Esophagus squamous epithelium (tissue), 5 donors: ENCODE measurements at places on chromosomes 7 and 10. TPM values are rescaled to one million over a fixed set of nuclear protein-coding genes. Genes with fewer than 3 reads are reported as not detected.

- H3K4me1 ChIP-seq, result no peaks in the 10 kb centered on the region
- H3K4me3 ChIP-seq, result no peak overlapping the region
- H3K36me3 ChIP-seq, result no peaks in the 10 kb centered on the region
- H3K27ac ChIP-seq, result peak overlapping the region; percentile 8
- DNase-seq, result no peak
- H3K27me3 ChIP-seq, result no peaks in the 10 kb centered on the region
Measured at GRCh38 chr7:74006451-74007241, 21.3 kb upstream of the ELN start.

The PRSS2 gene
- total RNA-seq, result not detected

DNA sequence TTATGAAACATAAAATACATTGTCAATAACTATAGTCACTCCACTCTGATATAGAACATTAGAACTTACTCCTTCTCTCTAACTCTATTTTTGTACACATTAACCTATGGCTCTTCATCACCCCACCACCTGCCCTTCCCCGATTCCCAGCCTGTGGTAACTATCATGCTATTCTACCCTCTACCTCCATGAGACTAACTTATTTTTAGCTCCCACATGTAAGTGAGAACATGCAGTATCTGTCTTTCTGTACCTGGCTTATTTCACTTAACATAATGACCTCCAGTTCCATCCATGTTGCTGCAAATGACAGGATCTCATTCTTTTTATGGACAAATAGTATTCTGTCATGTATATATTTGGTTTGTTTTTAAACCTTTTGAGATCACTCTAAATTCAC lies 8.8 kb upstream of the NOD1 start:
- H3K4me1 ChIP-seq, result no peaks in the 10 kb centered on the region
- DNase-seq, result no peak
- no peaks in the 10 kb centered on the region for H3K36me3 ChIP-seq

DNA sequence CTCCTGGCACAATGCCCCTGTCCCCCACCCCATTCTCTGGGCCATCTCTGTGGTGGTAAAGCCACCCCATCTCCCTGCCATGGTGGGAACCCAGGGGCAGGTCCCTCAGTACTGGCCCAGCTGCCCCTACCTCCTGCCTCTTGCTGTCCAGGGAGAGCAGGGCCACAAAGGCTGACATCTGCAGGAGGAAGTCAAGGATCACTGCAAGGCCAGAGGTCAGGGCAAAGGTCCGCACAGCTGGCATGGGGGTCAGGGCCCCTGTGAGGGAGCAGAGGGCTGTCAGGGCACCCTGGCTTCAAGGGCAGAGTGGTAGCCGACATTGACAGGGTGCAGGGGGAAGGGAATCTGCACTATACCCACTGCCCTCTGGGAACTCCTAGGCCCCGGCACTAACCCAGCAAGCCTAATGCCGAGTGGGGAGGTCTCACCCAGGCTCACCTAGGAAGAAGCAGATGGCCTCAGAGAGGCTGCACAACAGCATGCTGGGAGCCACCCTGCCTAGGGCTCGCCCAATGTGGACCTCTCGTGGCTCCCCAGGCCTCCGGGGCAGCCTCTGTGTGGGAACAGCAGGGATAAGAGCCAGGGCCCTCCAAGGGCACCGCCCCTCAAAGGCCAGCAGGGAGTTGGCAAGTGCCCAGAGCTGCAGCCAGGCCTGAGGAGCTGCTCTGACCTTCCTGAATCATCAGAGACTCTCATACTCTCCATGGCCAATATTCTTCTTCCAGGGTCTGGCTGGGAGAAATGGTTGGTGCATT lies 7.7 kb downstream of the NPC1L1 start:
- no peak overlapping the region for H3K27ac ChIP-seq
- H3K4me3 ChIP-seq, result no peak overlapping the region
- H3K36me3 ChIP-seq, result no peaks in the 10 kb centered on the region
- no peaks in the 10 kb centered on the region for H3K27me3 ChIP-seq
- H3K4me1 ChIP-seq, result peaks cover 7% of the 10 kb centered on the region
